AG10803 (cell line): ENCODE measurements at places on chromosomes 3 and 15.
A peak's percentile ranks its signal among the peaks of the same experiment; 100 is the strongest.

DNA sequence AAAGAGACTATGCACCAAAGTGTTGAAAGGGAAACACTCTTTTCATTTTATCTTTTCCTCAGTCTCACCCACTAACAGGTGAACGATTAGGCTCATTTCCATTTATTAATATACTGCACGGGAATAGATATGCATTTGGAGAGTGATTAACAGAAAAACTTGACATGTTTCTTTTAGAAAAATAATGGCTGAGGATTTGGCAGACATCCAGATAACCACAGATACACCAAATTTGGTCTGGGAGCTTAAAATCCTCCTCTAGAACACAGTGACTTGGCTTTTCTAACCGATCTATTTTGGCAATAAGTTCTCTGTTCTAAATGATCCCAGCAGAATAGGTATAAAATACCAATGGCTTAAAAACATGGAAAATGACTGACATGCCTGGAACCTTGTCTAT is 459.3 kb upstream of the SGO1 start:
- no peak for DNase-seq

- DNase-seq, result peak; percentile 1
Measured at GRCh38 chr3:158221426-158221825, 111.5 kb downstream of the RSRC1 start.

DNA sequence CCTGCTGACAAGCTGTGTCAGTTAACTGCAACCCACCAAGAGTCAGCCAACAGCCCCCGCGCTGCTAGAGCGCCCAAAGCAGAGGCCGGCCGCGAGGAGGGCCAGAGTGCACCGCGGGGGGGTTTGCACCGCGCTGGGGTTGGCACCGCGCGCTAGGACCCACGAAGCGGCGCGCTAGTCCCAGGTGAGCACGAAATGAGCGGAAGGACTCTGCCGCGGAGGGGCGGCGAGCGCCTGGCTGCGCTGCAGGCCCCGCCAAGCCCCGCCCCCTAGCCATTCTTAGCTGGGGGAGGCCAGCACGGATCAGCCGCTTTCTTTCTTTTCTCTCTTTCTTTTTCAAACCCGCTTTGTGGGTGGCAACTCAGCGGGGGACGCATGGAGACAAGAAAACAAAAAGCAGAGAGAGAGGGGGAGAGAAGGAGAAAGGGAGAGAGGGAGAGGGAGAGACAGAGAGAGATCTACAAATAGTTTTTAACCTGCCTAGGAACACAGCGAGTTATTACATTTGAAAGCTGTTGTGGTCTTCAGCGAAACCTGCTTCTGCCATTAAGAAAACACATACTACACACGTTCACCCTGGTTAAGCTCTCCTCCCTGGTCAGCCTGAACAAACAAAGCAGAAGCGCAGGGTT is 6.9 kb upstream of the FOXB1 start:
- no peak for DNase-seq

GRCh38 chr15:66875588-66876420 is 173.8 kb downstream of the SMAD6 start:
- DNase-seq, result no peak

DNA sequence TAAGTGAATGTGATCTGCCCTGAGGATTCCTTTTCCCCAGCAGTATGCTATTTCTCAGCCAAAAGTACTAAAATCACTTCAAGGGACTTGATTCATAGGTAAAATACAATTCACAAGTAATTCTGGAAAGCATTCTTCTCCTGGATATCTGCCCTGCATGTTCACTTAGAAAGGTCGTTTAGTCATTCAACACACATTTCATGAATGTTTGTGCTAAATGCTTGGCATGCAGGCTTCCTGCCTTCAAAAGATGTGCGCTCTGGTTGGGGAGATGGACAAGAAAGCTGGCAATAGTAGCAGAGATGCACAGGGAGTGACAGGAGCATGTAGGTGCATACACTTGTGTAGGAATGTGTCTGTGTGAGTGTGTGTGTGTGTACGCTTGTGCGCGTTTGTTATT is 360.7 kb downstream of the PTPRG start:
- peak; percentile 29 for DNase-seq

DNA sequence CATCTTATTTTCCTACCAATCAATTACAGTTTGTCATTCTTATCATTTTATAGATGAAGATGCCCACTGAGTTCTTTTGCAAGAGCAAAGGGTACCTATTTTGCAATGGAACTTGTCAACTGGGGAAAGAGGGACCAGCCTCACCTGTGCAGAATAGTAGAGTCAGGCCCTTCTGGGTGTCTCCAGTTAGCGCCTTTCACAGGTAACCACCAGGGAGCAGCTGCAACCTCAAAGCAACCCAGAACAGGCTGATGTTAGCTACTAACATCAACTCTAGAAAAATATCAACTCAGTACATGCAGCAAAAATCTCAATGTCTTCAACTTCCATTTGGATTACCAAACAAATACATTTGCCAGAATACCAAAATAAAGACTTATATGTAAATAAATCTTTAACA is 47.1 kb downstream of the SUMF1 start:
- DNase-seq, result no peak

GRCh38 chr15:73989001-73989798 is 2.9 kb downstream of the STOML1 start:
- DNase-seq, result peak; percentile 87

- no peak for DNase-seq
Measured at GRCh38 chr3:168157099-168157700, 61.5 kb upstream of the GOLIM4 start.

DNA sequence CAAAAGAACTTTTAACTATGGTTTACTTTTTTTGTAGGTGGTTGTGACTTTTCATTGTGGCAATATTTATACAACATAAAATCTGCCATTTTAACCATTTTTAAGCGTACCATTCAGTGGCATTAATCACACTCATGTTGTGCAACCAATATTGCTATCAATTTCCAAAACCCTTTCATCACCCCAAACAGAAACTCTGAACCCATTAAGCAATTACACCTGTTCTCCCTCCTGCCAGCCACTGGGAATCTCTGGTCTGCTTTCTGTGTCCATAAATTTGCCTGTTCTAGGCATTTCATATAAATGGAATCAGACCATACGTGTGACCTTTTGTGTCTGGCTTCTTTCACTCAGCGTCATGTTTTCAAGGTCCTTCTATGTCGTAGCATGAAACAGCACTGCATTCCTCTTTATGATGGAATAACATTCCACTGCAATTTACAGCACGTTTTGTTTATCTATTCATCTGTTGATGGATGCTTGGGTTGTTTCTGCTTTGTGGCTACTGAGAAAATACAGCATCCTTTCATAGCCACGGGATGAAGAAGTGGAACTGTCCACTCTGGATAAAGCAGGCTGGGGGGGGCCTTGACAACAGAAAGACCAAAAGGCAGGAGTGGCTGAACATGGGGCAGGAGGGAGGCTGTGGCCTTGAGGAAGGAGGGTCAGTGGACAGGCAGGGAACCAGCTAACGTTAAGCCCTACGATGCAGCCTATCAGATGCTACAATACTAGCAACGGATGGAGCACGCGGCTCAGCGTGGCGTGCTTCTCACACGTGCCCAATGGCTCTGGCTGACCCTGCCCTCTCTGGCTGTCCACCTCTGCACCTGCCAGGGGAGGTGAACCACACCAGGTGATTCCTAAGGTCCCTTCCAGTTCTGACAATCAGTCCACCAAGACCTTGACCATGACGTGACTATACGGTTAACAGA is 110.9 kb downstream of the SEC22A start:
- DNase-seq, result peak; percentile 11

DNA sequence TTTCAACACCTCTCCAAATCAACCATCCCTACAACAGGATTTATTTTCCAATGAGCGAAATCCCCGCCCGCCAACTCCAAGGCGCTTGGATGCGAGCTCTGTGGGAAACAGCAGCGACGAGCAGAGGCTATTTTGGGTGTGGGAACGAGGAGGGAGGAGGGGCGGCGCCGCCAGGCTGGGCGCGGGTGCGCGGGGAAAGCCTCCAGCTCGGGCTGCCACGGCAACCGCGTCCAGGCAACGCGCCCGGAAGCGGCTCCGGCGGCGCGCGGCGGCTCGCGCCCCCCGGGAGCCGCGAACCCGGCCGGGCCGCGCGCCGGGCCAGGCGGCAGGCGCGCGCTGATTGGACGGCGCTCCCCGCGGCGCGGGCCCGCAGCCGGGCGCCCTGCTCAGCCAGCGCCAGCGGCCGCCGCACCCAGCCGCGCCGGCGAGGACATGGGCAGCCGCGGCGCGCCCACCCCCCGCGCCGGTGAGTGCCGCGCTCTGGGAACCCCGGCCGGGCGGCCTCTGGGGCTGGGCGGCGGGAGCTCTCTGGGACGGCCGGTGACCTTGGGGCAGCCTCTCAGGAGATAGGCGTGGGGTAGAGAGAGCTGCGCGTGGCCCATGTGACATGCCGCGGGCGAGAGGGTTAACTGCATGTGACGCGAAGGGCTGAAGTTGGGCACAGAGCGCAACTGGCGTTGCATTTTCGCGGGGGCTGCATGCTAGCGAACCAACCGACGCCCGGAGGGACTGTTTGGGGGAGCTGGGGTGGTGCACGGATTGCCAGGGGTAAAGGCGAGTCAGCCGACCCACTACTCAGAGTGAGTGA is at the start of gene FAM81A:
Gene FAM81A, plus strand, starts transcription at position 370 of the 808 bp plus-strand sequence. CDS start 20,441 bp downstream, outside the sequence.
- DNase-seq, result peak; percentile 48

GRCh38 chr15:63981596-63982320 is 64.5 kb downstream of the DAPK2 start:
- no peak for DNase-seq

GRCh38 chr3:8571256-8571655 is 69.6 kb downstream of the LMCD1 start:
- no peak for DNase-seq

GRCh38 chr15:82306791-82307713 is 42.2 kb downstream of the GOLGA6L10 start:
- DNase-seq, result no peak

- no peak for DNase-seq
Measured at GRCh38 chr3:109563149-109563548, 225.8 kb upstream of the DPPA4 start.

- no peak for DNase-seq
Measured at GRCh38 chr15:100951965-100952364, 32.8 kb downstream of the LRRK1 start.

- DNase-seq, result no peak
Measured at GRCh38 chr15:43127752-43128151, 5.6 kb upstream of the TMEM62 start.

GRCh38 chr3:172319595-172319994 is 128.7 kb downstream of the GHSR start:
- DNase-seq, result no peak

DNA sequence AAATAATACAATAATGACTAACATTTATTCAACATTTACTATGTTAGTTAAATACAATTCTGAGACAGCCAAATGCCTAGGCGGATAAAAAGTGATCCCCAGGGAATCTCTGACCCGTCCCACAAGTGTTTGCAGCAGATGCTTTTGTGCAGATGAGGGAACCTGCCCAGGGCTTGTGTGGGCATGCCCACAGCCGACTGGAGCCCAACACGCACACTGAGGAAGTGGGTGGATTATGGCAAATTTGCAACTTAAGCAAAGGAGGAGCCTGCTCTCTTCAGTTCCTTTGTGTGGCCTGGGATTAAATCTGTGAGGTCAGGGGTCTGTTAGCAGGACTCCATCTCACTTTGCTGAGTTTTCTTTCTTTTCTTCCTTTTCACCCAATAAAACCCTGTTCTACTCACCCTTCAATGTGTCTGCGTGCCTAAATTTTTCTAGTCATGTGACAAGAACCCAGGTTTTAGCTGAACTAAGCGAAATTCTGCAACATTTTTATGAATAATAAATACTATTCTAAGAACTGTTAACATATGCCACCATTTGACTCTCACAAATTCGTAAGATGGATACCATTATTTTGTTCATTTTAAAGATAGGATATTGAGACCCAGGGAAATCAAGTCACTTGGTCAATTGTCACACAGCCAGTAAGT is 13.9 kb upstream of the RTP1 start:
- DNase-seq, result peak; percentile 94

DNA sequence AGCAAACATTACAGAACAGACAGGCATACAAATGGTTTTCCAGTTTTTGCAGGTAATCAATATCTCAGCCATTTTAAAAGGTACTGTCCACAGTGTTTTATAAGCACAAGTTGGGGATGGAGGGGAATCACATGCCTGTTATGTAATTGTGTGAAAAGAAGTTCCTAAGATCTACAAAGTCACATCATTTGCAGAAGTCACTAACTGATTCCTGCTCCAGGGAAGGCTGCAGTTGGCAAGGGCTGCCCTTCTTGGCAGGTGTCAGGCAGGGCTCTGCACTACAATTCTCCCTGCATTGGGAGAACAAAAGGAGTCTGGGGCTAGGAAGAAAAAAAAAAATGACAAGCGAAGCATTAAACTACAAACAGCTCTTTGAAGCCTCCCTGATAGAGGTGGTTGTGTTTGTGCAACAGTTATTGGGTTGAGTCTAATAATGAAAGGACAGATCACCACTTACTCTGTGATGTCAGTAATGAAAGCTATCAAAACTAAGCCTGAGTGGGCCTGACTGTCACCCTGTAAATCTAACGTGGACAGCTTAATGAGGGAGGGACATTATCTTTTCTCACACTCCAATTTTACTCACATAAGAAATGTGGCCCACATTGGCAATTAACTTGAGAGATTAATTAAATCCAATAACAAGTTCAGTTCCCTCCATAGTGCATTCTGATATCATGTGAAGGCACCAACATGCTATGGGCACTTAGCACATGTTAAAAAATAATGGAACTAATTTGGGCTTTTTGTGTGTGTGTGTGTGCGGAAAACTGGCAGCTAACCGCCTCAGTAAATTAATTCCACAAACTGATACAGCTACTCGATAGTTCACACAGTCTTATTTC is 242.9 kb downstream of the FHIT start:
- DNase-seq, result no peak

DNA sequence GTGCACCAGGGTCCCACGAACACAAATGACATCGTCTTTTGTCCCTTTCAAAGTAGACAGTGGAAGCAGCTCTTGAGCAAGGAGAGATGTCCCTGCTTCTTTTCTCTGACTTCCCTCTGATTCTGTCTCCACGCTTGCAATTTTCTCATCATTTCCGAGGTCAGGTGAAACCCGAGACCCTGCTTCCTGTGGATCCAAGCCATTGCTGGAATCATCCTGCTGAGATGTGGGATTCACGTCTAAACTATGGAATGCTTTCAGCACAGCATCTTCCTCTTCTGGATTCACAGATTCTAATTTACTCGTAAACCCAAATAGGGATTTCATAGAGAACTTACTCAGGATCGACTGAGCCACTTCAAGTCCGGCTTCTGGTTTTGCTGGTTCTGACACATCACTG is 127.1 kb downstream of the FMN1 start:
- DNase-seq, result peak; percentile 78

- peak; percentile 90 for DNase-seq
Measured at GRCh38 chr15:48400086-48400485, 68.9 kb downstream of the DUT start.

GRCh38 chr3:128554465-128555097 is 61.6 kb upstream of the GATA2 start:
- no peak for DNase-seq

- peak; percentile 12 for DNase-seq
Measured at GRCh38 chr15:61749169-61749568, 311.1 kb downstream of the VPS13C start.

GRCh38 chr15:100842756-100843730 is 36.6 kb upstream of the ALDH1A3 start:
- peak; percentile 89 for DNase-seq

- peak; percentile 76 for DNase-seq
Measured at GRCh38 chr3:124559846-124560574, 170.2 kb upstream of the UMPS start.
